ENCODE measurements at places on chromosomes 2 and 18.

DNA sequence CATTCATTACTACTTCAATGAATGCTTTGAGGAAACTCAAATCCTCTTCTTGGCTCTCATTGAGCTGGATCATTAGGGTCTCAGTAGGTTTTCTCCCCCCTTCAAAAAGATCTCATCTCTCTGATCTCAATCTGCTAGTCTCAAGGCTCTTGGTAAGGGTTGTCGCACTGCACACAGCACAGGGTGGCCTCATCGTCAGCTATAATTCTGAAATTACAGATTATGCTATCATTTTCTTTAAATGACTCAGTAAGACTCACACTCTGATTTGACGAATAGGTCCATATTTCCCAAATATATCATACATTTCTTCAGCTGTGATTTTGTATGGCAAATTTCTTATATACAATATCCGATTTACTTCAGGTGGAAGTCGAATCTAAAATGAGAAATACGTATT is 2.3 kb downstream of the SF3B6 start:
- no peak for DNase-seq

DNA sequence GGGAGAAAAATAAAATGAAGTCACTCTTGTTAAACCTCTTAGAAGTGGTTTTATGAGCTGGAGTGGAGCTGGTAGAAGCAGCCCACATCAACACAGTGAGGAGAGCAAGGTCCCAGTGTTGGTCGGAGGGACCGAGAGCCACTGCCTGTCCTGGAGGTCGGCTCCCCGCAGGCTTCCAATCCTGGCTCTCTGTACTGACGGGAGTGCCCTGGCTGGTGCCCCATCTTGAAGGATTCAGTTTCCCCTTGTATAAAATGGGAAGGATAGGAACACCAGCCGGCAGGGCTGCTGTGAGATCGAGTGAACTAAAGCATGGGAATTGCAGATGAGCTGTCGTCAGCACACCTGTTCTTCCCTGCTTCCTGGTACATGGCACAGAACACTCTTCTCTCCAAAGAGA is 104.3 kb upstream of the ID2 start:
- DNase-seq = no peak

- no peak for DNase-seq
Observed at GRCh38 chr2:197839327-197839726, 34.9 kb downstream of the PLCL1 start.

DNA sequence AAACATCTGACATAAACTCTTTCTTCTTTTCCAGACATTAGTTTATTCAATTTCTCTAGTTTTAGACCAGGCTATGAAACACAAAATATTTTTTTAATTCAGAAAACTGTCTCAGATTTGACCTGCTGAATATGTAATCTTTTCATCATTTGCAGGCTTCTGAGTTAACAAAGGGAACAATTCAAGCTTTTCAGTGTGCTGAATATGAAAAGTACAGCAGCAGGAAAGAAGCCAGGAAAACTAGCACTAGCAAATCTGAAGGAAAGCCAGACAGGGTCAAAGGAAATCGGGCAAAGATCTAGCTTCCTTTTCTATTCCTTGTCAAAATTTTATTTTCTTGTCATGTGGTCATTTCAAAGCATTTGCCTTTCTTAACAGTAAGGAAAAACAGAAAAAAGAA is 35.3 kb downstream of the ACVR1C start:
- DNase-seq = no peak

DNA sequence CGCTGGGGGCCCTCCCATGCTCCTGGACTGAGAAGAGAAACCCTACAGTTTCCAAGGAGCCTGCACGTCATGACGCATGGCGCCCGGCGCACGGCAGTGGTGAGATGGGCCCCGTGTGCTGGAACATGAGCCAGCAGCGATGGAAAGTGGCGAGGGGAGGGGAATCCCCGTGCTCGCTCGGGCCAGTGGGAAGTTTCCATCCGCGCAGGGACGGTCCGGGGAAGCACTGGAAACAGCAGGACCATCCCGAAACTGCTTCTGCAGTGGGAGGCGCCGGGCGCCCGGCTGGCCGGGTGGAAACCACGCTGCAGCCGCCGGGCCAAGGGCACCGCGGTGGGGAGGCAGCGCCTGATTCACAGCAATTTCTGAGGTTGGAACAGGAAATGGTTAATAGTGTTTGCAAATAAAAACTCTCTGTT is 4.9 kb upstream of the PDCD1 start:
- DNase-seq = no peak

GRCh38 chr2:237723602-237724001 is 75.0 kb upstream of the RBM44 start:
- no peak for DNase-seq

GRCh38 chr2:75054296-75054695 is 95.9 kb downstream of the POLE4 start:
- no peak for DNase-seq

- DNase-seq = peak; percentile 61
Observed at GRCh38 chr18:21682371-21683051, 22.1 kb downstream of the ABHD3 start.

DNA sequence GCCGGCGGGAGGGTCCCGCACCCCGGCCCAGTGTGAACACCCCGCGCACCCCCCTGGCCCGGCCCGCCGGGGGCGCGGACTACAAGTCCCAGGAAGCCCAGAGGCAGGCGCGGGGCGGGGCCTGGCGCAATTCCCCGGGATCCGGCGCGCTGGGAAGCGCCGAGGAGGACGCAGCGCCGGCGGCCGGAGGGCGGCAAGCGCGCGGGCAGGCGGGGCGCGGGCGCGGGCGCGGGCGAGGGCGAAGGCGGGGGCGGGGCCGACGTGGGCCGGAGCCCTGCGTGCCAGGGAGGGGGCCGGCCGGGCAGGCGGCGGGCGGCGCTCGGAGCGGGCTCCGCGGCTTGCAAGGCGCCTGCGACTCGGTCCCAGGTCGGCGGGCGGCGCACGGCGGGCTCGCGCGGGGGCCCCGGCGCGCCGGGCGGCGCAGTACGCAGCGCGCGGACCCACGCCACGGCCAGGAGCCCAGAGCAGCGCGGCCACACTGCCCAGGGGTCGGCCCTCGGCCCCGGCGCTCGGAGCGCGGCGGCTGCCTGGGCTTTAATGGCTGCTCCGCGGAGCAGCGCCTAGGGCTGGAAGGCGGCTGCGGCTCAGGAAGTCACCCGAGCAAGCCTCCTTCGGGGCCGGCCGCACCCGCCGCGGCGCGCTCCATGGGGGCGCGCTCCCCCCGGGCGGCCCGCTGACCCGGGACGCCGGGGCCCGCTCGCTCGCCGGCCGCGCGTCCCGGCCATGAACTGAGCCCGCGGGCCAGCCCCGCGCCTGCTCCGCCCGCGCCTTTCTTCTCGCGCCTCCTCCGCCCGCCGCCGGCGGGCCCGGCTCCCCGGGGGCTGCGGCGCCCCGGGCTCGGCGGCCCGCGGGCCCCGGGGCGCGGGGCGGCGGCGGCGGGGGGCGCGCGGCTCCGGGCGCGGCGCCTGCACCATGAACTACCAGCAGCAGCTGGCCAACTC is at the start of gene AGAP1:
Gene AGAP1 (plus strand): TSS at position 269 of the 941 bp plus-strand sequence.
- DNase-seq = peak; percentile 86

GRCh38 chr18:53261241-53261640 is 921.2 kb downstream of the DCC start:
- no peak for DNase-seq
